ENCODE measurements at places on chromosomes 4 and X. TPM values are rescaled to one million over a fixed set of nuclear protein-coding genes. Genes with fewer than 3 reads are reported as not detected.

EXOC1L gene
- polyA plus RNA-seq, result 1.1 TPM

DNA sequence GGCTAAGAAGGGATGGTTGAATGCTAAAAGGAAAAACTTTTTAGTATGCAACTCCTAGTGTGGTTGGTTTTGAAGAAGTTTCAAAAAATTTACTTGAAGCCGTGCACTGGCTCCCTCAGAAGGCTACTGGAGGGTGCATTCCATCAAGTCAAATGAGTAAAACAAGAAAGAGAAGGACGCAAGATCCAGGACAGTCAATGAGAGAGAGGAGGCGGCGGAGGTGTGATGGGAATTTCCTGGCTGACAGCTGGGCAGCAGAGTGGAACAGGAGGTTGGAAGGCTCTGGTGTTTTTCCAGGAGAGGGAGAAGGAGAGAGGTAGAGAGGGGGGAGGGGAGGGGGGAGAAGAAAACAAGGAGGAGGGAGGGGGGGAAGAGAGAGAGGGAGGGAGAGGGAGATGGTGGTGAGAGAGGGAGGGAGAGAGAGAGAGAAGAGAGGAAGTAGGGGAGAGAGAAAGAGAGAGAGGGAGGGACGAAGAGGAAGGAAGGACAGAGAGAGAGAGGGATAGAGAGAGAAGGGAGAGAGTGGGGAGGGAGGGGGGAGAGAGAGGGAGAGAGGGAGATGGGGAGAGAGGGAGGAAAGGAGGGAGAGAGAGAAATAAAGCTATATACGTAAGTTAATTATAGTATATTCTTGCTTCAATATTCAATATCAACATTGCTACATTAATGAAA is 126.4 kb downstream of the SH3KBP1 start:
- H3K27me3 ChIP-seq, result no peaks in the 10 kb centered on the region
- H3K36me3 ChIP-seq, result no peaks in the 10 kb centered on the region
- no peaks in the 10 kb centered on the region for H3K4me1 ChIP-seq
- no peak for DNase-seq
- no peak overlapping the region for H3K27ac ChIP-seq

GRCh38 chr4:101286663-101287062 is 60.7 kb downstream of the PPP3CA start:
- DNase-seq, result no peak
- no peaks in the 10 kb centered on the region for H3K27me3 ChIP-seq
- H3K4me3 ChIP-seq, result no peak overlapping the region
- H3K4me1 ChIP-seq, result no peaks in the 10 kb centered on the region
- no peak overlapping the region for H3K27ac ChIP-seq

- no peak overlapping the region for H3K4me3 ChIP-seq
- H3K27ac ChIP-seq, result no peak overlapping the region
- H3K27me3 ChIP-seq, result peaks cover 11% of the 10 kb centered on the region
- H3K4me1 ChIP-seq, result no peaks in the 10 kb centered on the region
- no peak for DNase-seq
- H3K36me3 ChIP-seq, result no peaks in the 10 kb centered on the region
Measured at GRCh38 chr4:139593091-139593564, 37.1 kb upstream of the SETD7 start.

NXF2B gene
- 1.8 TPM for polyA plus RNA-seq

GRCh38 chrX:101450085-101450484 is 35.2 kb upstream of the ARMCX4 start:
- no peaks in the 10 kb centered on the region for H3K36me3 ChIP-seq
- no peaks in the 10 kb centered on the region for H3K4me1 ChIP-seq
- no peak for DNase-seq
- no peak overlapping the region for H3K4me3 ChIP-seq
- H3K27ac ChIP-seq, result no peak overlapping the region

MFAP3L gene
- polyA plus RNA-seq, result not detected

- no peak for DNase-seq
- H3K27ac ChIP-seq, result no peak overlapping the region
- H3K4me3 ChIP-seq, result no peak overlapping the region
- H3K4me1 ChIP-seq, result no peaks in the 10 kb centered on the region
- H3K27me3 ChIP-seq, result no peaks in the 10 kb centered on the region
Measured at GRCh38 chr4:55175779-55176231, 50.4 kb upstream of the KDR start.

- H3K36me3 ChIP-seq, result no peaks in the 10 kb centered on the region
- no peak overlapping the region for H3K4me3 ChIP-seq
- DNase-seq, result peak; percentile 66
- H3K4me1 ChIP-seq, result no peaks in the 10 kb centered on the region
Measured at GRCh38 chr4:83644677-83645659, 109.1 kb downstream of the GPAT3 start.

DNA sequence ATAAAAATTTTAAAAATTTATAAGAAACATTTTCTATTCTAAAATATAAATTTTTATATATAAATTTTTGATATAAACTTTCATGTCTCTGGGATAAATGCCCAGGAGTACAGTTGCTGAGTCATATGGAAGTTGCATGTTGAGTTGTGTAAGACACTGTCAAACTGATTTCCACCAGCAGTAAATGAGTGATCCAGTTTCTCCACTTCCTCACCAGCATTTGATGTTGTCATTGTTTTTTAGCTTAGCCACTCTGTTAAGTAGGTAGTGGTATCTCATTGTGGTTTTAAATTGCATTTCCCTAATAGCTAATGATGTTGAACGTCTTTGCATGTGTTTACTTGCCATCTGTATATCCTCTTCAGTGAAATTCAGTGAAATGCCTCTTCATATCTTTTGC is 66.5 kb downstream of the MAMLD1 start:
- no peak overlapping the region for H3K4me3 ChIP-seq
- H3K27me3 ChIP-seq, result no peaks in the 10 kb centered on the region
- no peaks in the 10 kb centered on the region for H3K4me1 ChIP-seq
- H3K36me3 ChIP-seq, result no peaks in the 10 kb centered on the region
- no peak for DNase-seq
- no peak overlapping the region for H3K27ac ChIP-seq

- no peaks in the 10 kb centered on the region for H3K36me3 ChIP-seq
- H3K27me3 ChIP-seq, result no peaks in the 10 kb centered on the region
- no peaks in the 10 kb centered on the region for H3K4me1 ChIP-seq
- H3K4me3 ChIP-seq, result no peak overlapping the region
- DNase-seq, result no peak
Measured at GRCh38 chr4:16812041-16812440, 86.4 kb downstream of the LDB2 start.

USP17L30 gene
- not detected for polyA plus RNA-seq

- DNase-seq, result no peak
- H3K27ac ChIP-seq, result no peak overlapping the region
- no peaks in the 10 kb centered on the region for H3K36me3 ChIP-seq
- H3K27me3 ChIP-seq, result no peaks in the 10 kb centered on the region
- no peaks in the 10 kb centered on the region for H3K4me1 ChIP-seq
Measured at GRCh38 chrX:10416424-10416823, 204.0 kb downstream of the MID1 start.

TLR10 gene
- polyA plus RNA-seq, result 0.03 TPM

- H3K27ac ChIP-seq, result no peak overlapping the region
- no peaks in the 10 kb centered on the region for H3K36me3 ChIP-seq
- H3K27me3 ChIP-seq, result no peaks in the 10 kb centered on the region
- no peak for DNase-seq
Measured at GRCh38 chr4:97770222-97770621, 373.1 kb downstream of the STPG2 start.

USP53 gene
- 7.6 TPM for polyA plus RNA-seq

BCORL1 gene
- 4.3 TPM for polyA plus RNA-seq

DNA sequence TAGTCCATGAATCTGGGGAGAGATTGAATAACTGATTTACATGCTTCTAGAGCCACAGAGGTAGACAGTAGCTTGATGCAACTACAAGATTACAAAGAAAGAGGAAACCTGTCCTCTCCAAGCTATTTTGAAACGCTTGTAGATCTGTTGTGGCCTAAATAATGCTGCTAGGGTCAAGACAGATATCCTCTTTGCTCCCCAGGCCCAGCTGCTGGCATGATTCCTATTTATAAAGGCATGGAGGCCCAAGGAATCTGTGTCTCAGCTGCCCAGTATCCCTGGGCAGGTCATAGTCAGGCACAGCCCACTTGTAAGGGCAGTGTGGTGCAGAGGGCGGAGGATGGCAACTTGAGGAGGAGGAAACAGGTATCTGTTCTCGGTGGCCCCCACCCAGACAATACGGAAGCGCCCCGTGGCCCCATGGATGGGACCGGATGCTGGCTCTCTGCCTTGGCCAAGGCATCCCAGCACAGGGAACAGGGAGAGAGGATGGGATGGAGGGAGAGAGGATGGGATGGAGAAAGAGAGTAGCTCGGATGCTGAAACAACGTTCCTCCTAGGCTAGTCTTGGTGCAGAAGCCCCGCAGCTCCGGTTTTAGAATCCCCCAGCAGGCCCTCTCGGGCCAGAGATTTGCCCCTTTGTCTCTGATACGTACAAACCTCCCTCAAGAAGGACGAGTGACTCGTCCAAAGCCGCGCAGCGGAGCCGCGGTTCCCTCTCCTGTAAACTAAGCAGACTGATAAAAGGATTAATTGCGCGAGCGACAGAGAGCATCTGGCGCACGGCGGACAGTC is 767 bp upstream of the SMIM20 start:
- peaks cover 16% of the 10 kb centered on the region for H3K4me1 ChIP-seq
- DNase-seq, result no peak
- peaks cover 27% of the 10 kb centered on the region for H3K27me3 ChIP-seq
- H3K27ac ChIP-seq, result no peak overlapping the region
- peak overlapping the region; percentile 47 for H3K4me3 ChIP-seq

DNA sequence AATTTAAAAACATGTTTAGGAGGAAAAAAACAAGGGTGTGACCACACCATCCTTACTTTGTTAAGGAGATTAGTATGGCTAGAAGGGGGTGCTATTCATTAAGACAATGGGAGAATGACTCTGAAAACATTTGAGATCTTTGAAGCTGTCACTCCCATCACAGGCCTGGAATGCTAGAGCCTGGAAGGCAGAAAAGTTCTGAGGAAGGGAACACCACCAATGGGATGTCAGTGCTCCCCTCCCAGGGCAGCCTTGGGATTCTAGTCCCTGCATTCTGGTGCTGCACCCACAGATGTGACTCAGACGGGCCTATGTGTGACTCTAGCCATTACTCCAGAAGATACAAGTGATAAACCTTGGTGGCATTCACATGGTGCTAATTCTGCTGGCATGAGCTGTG is 162.2 kb upstream of the ANXA10 start:
- no peak overlapping the region for H3K4me3 ChIP-seq
- no peaks in the 10 kb centered on the region for H3K36me3 ChIP-seq
- no peak overlapping the region for H3K27ac ChIP-seq
- H3K27me3 ChIP-seq, result no peaks in the 10 kb centered on the region

ART3 gene
- 1.1 TPM for polyA plus RNA-seq

GRCh38 chr4:55458611-55459010 is 62.9 kb downstream of the TMEM165 start:
- DNase-seq, result no peak
- no peak overlapping the region for H3K27ac ChIP-seq
- H3K4me3 ChIP-seq, result no peak overlapping the region
- no peaks in the 10 kb centered on the region for H3K27me3 ChIP-seq
- peaks cover 38% of the 10 kb centered on the region for H3K36me3 ChIP-seq
- no peaks in the 10 kb centered on the region for H3K4me1 ChIP-seq

- no peaks in the 10 kb centered on the region for H3K36me3 ChIP-seq
Measured at GRCh38 chr4:105147553-105148161, 981 bp downstream of the TET2 start.

- no peak overlapping the region for H3K27ac ChIP-seq
- no peaks in the 10 kb centered on the region for H3K4me1 ChIP-seq
Measured at GRCh38 chr4:10629394-10629793, 55.2 kb downstream of the CLNK start.

SORCS2 gene
- not detected for polyA plus RNA-seq
